CD8-positive, alpha-beta memory T cell (primary cell): ENCODE measurements at places on chromosomes 1 and 21.

GRCh38 chr1:201011616-201012015 is 11.9 kb downstream of the KIF21B start:
- H3K36me3 ChIP-seq, result peaks cover 2% of the 10 kb centered on the region
- H3K4me3 ChIP-seq, result no peak overlapping the region
- no peaks in the 10 kb centered on the region for H3K27me3 ChIP-seq
- DNase-seq, result no peak

GRCh38 chr21:46295177-46295770 is 9.1 kb downstream of the YBEY start:
- H3K4me3 ChIP-seq, result no peak overlapping the region
- no peaks in the 10 kb centered on the region for H3K4me1 ChIP-seq

GRCh38 chr1:52892424-52893215 is 28.9 kb downstream of the ECHDC2 start:
- peaks cover 6% of the 10 kb centered on the region for H3K36me3 ChIP-seq
- no peak overlapping the region for H3K4me3 ChIP-seq

- DNase-seq, result no peak
- H3K4me1 ChIP-seq, result no peaks in the 10 kb centered on the region
- no peak overlapping the region for H3K4me3 ChIP-seq
- H3K36me3 ChIP-seq, result no peaks in the 10 kb centered on the region
- H3K27ac ChIP-seq, result no peak overlapping the region
- no peaks in the 10 kb centered on the region for H3K27me3 ChIP-seq
These were observed 72.0 kb upstream of the GCLM start for GRCh38 chr1:93981274-93981667.
